ENCODE measurements at places on chromosomes 3 and 15.

- no peak for DNase-seq
Measured at GRCh38 chr3:141469720-141470119, 17.1 kb upstream of the RASA2 start.

GRCh38 chr3:13513913-13514517 is 33.9 kb downstream of the HDAC11 start:
- no peak for DNase-seq

DNA sequence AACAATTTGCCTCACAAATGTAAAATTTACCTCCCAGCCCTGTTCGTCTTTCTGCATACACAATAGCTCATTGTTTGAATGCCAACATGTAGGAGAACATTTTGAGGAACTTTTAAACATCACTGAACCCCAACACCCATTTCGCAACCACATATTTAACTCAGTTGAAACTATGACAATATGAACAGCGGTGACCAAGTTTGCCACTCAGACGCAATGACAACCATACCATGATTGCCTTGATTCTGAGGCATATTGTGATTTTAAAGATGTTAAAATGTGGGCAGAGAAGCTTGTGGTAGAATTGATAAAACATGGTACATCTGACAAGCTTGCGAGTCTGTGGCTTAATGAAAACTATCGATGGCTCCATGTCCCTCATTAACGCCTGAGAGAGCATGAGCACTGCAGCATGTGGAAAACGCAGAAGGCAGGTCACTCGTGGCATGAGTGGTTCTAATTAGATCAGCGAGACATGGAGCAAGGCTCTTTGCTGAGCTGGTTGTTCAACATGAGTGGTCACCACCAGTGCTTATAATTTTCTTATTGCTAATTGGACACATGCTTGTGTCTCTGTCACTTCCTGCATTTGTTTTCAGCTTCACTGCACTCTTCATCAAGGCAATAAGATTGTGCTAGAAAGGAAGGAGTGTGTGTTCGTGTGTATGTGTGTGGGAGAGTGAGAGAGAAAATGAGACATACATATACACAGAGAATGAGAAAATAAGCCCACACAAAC is 116.8 kb downstream of the CHST2 start:
- no peak for DNase-seq

GRCh38 chr3:72487078-72487765 is 361.0 kb downstream of the SHQ1 start:
- peak; percentile 93 for DNase-seq

DNA sequence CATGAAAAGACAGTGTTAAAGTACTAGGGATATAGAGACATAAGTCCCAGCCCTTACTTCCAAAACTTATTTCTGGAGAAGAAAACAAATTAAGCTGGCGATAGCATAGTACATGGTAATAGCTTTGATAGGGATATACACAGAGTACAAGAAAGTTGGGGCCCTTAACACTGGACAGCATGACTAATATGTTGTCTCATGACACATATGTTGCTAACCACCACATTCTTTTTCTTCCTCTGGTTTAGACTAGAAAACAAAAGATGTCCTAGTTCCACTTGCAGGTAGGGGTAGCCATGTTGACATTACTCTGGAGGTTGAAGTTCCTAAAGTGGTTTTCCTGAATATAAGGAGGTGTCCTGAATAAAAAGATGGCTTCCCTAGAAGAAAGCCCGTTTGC is 75.3 kb downstream of the RFX7 start:
- no peak for DNase-seq

- no peak for DNase-seq
Measured at GRCh38 chr3:128973988-128974564, 19.8 kb downstream of the CFAP92 start.

GRCh38 chr3:24086206-24086605 is 141.1 kb downstream of the NR1D2 start:
- DNase-seq = no peak

- no peak for DNase-seq
Measured at GRCh38 chr3:159904455-159904854, 84.2 kb upstream of the IL12A start.

DNA sequence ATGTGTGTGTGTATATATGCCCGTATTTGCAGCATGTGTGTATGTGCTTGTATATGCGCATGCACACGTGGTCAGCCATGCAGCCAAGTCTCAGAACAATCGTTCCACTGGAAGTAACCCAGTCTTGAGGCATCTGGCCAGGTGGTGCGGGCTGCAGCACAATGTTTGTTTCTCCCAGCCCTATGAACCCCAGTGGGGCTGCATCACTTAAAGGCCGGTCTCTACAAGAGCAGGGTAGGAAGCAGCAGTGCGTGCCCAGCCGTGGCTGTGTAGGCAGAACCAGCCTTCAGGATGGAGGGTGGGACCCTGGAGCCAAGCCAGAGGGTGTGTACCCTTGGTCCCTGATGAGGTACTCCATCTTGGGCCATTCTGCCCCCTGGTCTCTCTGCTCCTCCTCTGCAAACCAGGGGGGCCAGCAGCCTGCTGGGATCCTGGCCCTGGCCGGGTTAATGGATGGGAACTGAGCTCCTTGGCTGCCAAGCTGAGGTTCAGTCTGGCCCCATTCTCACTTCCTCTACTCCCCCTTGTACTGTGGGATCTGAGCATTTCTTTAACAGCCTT is 11.8 kb downstream of the KLF13 start:
- no peak for DNase-seq

DNA sequence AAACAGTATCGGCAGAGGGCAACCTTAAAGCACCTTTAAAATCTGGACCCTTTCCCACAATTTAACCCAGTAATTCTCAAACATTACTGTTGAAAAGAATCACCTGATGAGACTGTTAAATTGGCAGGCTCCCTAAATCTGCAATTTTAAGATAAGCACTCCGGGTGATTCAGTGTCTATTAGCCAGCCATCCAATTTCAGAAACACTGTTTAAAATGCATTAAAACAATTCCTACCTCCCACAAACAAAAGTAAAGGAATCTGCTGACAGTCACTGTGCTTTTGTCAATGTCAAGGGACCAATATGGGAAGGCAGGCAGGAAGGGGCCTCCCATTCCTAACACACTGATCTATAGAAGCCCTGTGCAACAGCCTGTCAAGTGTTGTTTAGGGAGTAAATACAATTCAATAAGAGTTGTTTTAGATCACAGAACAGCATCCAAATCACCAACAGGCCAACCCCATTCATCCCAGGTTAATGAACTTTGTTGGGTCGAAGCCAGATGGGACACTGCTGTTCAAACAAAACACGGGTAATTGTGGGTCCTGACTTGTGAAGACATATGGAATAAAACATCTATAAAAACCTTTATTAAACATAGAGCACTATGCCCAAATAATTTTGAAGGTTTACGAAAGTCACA is 21.4 kb downstream of the SIAH2 start:
- DNase-seq = no peak

DNA sequence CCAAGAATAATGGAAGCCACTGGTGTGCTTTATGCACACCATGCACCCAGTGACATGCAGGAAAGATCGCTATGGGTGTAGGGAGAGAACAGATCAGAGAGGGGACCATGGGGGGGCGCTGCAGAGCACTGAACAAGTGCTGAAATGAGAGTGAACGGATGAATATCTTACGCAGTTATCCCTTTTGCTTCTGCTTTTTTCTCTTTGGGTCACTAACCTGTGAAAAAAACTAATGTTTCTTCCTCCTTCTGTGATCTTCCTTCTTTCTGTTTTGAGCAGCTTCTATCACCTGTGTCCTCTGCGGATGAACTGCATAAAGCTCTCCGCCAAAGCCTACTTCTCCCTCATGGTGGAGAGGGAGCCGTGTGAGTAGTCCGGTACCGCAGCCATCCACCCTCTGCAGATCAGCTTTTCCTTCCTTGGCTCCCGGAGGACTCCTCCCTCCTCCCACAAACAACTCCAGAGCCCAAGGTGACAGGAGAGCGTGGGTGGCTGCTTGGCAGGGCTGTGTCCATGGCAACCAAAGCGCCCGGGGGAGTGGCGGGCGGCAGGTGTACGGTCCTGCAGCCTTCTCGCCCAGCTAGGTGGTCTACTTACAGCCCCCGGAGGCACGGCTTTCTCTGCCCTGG is 106.2 kb downstream of the DGKG start:
- no peak for DNase-seq

GRCh38 chr3:196055683-196056270 is 26.1 kb downstream of the TFRC start:
- DNase-seq = no peak

DNA sequence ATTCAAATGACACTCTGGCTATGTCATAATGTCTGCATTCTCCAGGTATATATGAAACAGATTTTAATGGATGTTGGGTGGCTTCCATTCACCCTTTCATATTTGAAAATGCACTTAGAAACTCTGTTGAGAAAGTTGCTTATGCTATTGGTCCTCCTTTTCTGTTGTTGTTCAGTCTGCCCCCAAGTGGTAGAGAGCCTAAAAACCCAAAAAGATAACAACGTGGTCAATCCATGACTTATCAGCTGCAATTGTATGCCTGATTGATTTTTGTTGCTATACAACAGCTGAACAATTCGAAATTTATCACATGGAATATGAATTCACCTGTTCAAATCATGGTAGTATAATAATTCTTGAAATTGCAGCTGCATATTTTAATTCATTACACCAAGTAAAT is 279.8 kb downstream of the ROBO2 start:
- DNase-seq = no peak

GRCh38 chr3:130925628-130926027 is 31.7 kb downstream of the ATP2C1 start:
- DNase-seq = peak; percentile 23

- DNase-seq = no peak
Measured at GRCh38 chr15:90561344-90562244, 31.9 kb downstream of the CRTC3 start.

- no peak for DNase-seq
Measured at GRCh38 chr15:43095243-43095642, 10.6 kb downstream of the UBR1 start.

DNA sequence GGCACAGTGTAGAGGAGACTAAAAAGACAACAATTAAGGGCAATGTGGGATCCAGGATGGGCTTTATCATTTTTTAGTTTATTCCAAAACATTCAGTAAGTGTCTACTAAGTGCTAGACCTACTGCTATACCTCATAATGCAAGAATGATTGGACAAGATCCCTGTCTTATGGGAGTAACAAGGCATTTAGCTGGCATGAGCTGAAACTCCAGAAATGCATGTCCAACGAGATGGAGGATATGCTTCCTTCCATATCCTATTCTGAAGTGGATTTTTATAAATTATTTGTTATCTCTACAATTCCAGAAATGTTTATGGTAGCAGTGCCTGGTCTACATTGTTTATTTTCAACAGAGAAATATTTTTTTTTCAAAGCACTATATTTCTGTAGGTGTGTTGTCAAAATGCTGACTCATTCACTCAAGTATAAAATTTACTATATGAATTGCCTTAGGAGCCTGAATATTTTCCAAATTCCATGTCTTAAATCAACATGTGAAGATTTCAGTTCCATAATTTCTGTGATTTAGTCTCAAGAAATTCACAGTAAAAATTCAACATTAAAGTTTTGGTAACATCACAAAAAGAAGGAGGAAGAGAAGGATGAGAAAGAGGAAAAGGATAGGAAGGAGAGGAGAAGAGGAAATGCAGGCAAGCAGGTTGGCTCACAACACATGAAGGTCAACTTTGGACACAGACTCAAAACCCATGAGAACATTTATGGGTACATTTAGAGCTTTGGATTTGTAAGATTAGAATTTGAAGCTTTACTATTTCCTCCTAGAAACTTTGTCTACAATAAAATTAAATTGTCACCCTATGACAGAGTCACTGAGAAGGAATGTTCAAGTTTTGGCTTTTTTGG is 88.6 kb downstream of the P3H2 start:
- no peak for DNase-seq

GRCh38 chr15:68252925-68253534 is 23.5 kb upstream of the CLN6 start:
- peak; percentile 63 for DNase-seq

GRCh38 chr3:129795186-129796010 is 98.1 kb downstream of the TMCC1 start:
- DNase-seq = peak; percentile 69

- no peak for DNase-seq
Measured at GRCh38 chr3:53525765-53526703, 31.6 kb downstream of the CACNA1D start.

DNA sequence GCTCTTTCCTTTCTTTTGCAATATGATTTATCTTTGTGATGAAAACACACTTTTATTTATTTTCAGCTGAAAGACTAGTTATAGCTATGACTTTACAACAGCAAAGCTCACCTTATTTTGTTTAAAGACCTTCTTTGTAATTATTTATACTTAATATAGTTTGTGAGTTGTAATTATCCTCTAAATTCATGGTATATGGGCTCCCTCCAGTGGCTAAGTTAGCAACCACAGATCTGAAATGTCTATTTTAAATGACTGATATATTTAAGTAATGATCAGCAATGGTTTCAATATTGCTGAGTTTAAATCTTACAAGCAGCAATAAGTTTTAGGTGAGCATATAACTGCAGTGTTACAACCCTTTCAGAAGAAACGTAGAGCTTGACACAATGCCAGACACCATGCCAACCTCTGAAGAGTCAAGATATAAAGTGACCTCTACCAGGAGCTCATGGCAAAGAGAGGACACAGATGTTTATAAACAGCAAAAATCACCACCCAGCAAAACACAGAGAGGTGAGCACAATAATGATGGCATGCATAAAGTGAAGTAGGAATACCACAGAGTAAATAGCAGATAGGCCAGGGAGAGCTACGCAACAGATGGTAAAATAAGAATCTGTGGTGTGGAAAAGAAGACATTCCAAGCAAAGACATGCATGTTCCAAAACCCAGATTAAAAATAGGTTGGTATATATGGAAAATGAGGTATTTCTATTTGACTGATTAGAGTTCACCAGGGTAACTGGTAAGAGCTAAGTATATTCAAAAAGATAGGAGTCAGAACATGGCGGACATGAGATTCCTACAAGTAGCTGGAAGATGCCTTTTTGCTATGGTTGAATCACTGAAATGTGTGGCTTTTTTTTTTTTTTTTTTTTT is 143.7 kb upstream of the ZNF385D start:
- DNase-seq = peak; percentile 14

GRCh38 chr3:110654843-110655502 is 416.6 kb upstream of the NECTIN3 start:
- no peak for DNase-seq

DNA sequence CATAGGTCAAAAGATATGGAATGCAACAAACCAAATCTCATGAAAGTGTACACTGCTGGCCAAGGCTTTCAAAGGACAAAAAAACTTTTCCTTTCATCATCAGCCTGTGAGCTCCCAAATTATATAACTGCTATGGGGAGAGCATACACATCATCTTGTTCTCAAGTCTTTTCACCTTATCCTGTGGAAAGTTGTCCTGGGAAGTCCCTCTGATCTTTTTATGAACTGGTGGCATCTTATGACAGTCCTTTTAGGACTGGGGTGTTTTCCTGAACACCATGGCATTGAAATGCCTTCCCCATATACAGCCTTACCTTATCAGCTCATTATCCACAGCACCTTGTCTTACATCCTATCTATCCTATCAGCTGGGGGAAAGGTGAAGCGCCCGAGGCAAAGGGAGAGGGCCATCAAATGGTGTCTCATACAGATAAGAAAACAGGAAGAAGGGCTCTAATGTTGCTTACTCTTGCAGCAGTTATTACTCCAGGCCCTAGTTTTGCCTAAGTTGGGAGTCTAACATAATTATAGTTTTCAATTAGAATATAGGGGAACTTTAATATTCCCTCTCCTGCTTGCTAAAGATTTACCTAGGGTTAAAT is 61.5 kb upstream of the GOLIM4 start:
- no peak for DNase-seq

GRCh38 chr3:194221336-194221735 is 85.4 kb downstream of the HES1 start:
- DNase-seq = no peak
